ENCODE measurements at places on chromosomes 12 and 14. TPM values are rescaled to one million over a fixed set of nuclear protein-coding genes. Genes with fewer than 3 reads are reported as not detected.
A peak's percentile ranks its signal among the peaks of the same experiment; 100 is the strongest.

DNA sequence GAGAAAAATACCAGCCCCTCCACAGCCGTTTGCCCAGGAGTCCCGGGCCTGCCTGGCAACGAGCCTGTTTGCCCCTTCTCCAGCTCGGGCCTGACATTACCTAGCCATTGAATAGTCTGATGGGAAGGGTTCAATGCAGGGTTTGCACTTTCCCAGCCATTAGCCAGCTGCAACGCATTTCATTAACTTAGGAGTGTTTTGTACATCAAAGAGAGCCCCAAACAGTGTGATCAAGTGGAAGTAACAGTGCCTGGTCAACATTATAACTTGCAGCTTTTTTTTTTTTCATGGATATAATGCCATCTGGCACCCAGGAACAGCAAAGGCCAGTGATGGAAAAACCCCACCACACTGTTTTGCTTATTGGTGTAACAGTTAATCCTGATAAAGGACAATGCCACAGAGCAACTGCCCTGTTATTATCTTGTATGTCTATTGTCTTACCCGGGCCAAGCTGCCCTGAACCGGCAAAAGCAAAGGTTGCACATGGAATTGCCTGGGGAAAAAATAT, 38.0 kb downstream of the BTG1 start:
- peak overlapping the region; percentile 63 for H3K27ac ChIP-seq
- peak; percentile 47 for DNase-seq
- peaks cover 46% of the 10 kb centered on the region for H3K4me1 ChIP-seq
- H3K36me3 ChIP-seq: no peaks in the 10 kb centered on the region
- peak overlapping the region; percentile 1 for H3K4me3 ChIP-seq

DNA sequence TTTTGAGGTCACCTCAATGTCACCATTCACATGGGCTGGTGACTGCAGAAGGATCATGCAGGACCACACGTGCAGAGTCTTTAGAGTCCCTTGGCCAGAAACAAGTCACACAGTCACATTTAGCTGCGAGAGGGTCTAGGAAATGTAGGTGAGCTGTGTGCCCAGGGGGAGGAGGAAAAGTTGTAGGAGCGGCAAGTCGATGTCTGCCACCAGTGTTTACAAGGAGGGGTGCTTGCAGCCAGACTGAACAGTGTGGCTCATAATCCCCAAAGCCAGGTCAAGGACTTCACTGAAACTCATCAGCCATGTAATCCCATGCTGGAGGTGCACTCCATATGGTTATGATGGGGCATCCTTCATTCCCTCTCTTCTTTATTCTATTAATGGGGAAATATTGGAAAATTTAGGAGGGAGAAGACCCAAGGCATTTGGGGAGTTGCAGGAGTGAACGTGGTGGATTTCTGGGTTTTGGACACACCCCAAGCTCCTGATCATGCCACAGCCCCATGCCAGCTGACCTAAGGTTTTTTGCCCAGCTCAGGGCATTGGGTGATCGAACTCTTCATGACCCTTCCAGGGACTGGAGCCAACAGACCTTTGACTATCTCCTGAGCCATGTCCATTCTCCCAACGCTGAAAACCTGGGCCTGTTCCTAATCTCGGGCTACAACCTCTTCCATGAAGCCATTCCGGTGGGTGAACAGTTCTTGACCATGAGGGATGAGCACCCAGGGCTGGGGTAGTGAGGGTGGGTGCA, 7.2 kb downstream of the DAO start:
- no peaks in the 10 kb centered on the region for H3K36me3 ChIP-seq
- DNase-seq: no peak
- H3K4me3 ChIP-seq: no peak overlapping the region
- no peak overlapping the region for H3K27ac ChIP-seq

DNA sequence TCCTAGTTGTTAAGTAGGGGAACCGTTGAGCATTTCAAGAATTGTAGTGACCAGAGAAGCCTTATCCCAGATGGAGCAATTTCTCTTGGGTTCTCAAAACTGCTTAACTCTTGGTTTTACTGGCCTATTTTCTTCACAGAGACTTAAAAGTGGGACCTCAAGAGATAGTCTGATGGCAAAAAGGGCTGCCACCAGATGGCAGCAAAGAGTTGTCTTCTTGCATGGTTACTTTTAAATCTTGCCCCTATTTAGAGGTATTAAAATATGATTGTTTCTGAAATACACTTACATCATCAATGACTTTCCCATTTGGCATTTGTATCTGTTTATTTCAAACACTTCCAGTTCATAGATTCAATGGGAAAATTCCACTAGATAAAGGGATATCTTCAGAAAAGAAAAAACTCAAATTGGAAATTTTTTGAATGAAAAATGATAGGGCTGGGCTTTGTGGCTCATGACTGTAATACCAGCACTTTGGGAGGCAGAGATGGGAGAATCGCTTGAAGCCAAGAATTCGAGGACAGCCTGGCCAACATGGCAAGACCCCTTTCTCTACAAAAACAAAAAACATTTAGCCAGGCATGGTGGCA, 69.9 kb upstream of the CNTN1 start:
- H3K4me1 ChIP-seq: no peaks in the 10 kb centered on the region
- H3K4me3 ChIP-seq: no peak overlapping the region
- no peaks in the 10 kb centered on the region for H3K36me3 ChIP-seq
- DNase-seq: peak; percentile 69
- H3K27me3 ChIP-seq: no peaks in the 10 kb centered on the region

Gene BCL7A
- total RNA-seq: 22.1 TPM

DNA sequence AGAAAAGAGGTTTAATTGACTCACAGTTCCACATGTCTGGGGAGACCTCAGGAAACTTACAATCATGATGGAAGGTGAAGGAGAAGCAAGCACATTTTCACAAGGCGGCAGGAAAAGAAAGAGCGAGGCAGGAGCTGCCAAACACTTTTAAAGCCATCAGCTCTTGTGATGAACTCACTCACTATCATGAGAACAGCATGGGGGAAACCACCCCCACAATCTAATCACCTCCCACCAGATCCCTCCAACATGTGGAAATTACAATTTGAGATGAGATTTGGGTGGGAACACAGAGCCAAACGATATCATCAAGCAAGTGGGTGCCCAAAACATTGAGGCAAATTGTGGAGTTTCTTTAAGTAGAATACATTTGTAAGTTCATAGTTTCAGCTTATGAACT, 957.7 kb downstream of the DIO2 start:
- peaks cover 27% of the 10 kb centered on the region for H3K4me1 ChIP-seq
- DNase-seq: no peak
- H3K4me3 ChIP-seq: no peak overlapping the region
- H3K27me3 ChIP-seq: no peaks in the 10 kb centered on the region
- H3K27ac ChIP-seq: no peak overlapping the region
- H3K36me3 ChIP-seq: no peaks in the 10 kb centered on the region

Gene HEBP1
- total RNA-seq: 8.6 TPM

Gene MUCL1
- not detected for total RNA-seq

Gene RPL10L
- total RNA-seq: not detected

DNA sequence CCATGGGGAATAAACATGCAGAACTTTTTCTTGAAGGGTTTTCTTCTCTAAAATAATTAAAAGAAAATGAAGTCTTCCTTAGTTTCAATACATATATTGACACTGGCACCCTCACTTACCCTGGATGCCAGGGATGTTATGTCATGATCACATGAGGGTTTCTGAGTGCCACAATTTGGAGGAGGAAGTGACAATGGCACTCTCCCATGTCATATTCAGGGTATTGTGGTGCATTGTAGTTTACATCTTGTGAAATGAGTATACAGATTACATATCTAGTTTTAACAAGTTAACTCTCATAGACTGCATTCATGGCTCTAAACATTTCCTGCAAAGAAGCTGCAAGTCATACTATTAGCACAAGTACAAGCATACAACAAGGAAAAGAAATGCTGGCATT, 37.7 kb downstream of the CCDC177 start:
- H3K27me3 ChIP-seq: no peaks in the 10 kb centered on the region
- peaks cover 3% of the 10 kb centered on the region for H3K4me1 ChIP-seq
- no peak overlapping the region for H3K27ac ChIP-seq
- DNase-seq: no peak
- no peaks in the 10 kb centered on the region for H3K36me3 ChIP-seq
- no peak overlapping the region for H3K4me3 ChIP-seq

- H3K4me1 ChIP-seq: peaks cover 28% of the 10 kb centered on the region
- H3K36me3 ChIP-seq: no peaks in the 10 kb centered on the region
- H3K27ac ChIP-seq: no peak overlapping the region
These were observed 1.4 kb downstream of the AQP5 start for GRCh38 chr12:49962861-49963765.

DNA sequence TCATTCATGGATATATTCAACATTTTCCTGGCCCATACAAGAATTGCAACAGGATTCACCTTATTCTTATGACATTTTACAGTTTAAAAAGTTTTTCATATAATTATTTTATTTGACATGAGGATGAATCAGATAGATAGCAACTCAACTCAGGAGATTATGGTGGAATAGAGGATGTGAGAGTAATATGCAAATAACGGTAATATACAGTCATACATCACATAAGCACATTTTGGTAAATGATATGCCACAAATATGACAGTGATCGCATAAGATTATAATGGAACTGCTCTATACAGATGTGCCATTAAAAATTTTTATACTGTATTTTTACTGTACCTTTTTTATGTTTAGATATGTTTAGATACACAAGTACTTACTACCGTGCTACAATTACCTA, 24.1 kb upstream of the CRADD start:
- no peaks in the 10 kb centered on the region for H3K27me3 ChIP-seq
- no peak overlapping the region for H3K27ac ChIP-seq
- H3K4me1 ChIP-seq: no peaks in the 10 kb centered on the region
- H3K36me3 ChIP-seq: no peaks in the 10 kb centered on the region

Gene SRGAP1
- 3.0 TPM for total RNA-seq

DNA sequence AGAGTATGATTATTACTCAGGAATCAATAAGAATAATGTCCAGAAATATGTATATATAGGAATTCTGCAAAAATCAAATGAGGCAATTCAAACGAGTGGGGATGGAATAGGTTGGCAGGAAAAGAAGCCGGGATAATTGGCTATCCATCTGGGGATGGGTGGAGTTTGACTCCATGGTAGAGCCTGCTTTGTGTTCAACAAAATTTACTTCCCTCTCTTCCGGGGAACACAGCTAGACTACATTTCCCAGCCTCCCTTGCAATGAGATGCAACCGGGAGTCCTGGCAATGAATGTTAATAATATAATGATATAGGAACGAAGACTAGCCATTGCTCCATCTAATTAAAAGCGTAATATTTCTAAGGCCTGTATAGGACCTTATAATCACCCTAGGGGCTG, 146.6 kb downstream of the EFCAB11 start:
- no peaks in the 10 kb centered on the region for H3K27me3 ChIP-seq
- no peaks in the 10 kb centered on the region for H3K4me1 ChIP-seq
- H3K27ac ChIP-seq: no peak overlapping the region
- H3K36me3 ChIP-seq: no peaks in the 10 kb centered on the region
- no peak overlapping the region for H3K4me3 ChIP-seq
- DNase-seq: no peak

DNA sequence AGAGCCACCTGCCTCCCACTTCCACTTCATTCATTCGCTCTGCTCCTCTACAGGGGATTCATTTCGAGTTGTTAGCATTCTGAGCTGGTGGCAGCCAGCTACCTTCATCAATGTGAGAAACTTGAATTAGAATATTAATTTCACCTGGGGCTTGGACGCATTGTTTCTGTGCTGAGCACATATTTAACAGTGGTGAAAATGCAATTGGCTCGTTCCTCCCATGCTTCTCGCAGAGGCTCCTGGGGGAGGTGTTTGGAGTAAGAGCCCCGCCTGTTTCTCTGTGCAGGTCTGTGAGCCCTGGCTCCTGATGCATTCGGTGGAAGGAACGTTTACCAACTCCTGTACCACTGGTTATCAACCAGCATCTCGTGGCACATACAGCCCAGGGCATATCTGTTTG, 141.5 kb downstream of the AACS start:
- no peak overlapping the region for H3K27ac ChIP-seq
- H3K4me3 ChIP-seq: no peak overlapping the region
- no peak for DNase-seq
- H3K4me1 ChIP-seq: peaks cover 15% of the 10 kb centered on the region
- H3K27me3 ChIP-seq: no peaks in the 10 kb centered on the region

- H3K4me1 ChIP-seq: peaks cover 71% of the 10 kb centered on the region
- no peak for DNase-seq
- H3K36me3 ChIP-seq: no peaks in the 10 kb centered on the region
- peaks cover 24% of the 10 kb centered on the region for H3K27me3 ChIP-seq
- H3K4me3 ChIP-seq: no peak overlapping the region
These were observed 2.3 kb upstream of the SCNN1A start for GRCh38 chr12:6377667-6377994.

GRCh38 chr14:33710273-33710672, 240.6 kb downstream of the EGLN3 start:
- no peaks in the 10 kb centered on the region for H3K36me3 ChIP-seq
- DNase-seq: no peak
- no peak overlapping the region for H3K4me3 ChIP-seq
- no peaks in the 10 kb centered on the region for H3K27me3 ChIP-seq

GRCh38 chr12:115273456-115273855, 589.5 kb upstream of the TBX3 start:
- H3K27ac ChIP-seq: no peak overlapping the region
- no peak overlapping the region for H3K4me3 ChIP-seq
- no peaks in the 10 kb centered on the region for H3K4me1 ChIP-seq
- no peaks in the 10 kb centered on the region for H3K36me3 ChIP-seq
- DNase-seq: no peak
- H3K27me3 ChIP-seq: no peaks in the 10 kb centered on the region

Gene ADGRD1
- total RNA-seq: 0.40 TPM

DNA sequence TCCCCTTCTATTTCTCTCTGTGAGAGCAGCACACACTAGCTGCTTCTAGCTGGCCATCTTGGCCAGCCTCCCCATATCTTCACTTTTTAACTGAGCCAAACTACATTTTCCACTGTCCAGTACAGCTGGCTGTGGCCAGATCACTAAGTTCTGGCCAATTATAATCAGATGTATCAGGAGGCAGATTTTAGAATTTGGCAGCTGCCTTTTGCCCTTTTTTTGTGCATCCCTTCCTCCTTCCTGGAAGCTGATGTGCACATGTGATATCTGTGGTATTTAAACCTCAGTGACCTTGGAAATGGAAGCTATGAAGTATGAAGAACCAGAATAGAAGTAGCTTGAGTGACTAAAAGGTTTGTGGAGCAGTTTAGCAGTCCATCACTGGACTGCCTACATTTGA, 49.8 kb upstream of the ANO6 start:
- no peak overlapping the region for H3K4me3 ChIP-seq
- H3K27ac ChIP-seq: no peak overlapping the region
- DNase-seq: no peak
- no peaks in the 10 kb centered on the region for H3K36me3 ChIP-seq

Gene TBC1D30
- total RNA-seq: 9.7 TPM

GRCh38 chr14:102917056-102917385, 5.4 kb upstream of the AMN start:
- peaks cover 18% of the 10 kb centered on the region for H3K27me3 ChIP-seq
- no peaks in the 10 kb centered on the region for H3K4me1 ChIP-seq
- no peak overlapping the region for H3K27ac ChIP-seq
- DNase-seq: no peak
- no peak overlapping the region for H3K4me3 ChIP-seq
- no peaks in the 10 kb centered on the region for H3K36me3 ChIP-seq
